ENCODE measurements at places on chromosomes 3 and 15.

DNA sequence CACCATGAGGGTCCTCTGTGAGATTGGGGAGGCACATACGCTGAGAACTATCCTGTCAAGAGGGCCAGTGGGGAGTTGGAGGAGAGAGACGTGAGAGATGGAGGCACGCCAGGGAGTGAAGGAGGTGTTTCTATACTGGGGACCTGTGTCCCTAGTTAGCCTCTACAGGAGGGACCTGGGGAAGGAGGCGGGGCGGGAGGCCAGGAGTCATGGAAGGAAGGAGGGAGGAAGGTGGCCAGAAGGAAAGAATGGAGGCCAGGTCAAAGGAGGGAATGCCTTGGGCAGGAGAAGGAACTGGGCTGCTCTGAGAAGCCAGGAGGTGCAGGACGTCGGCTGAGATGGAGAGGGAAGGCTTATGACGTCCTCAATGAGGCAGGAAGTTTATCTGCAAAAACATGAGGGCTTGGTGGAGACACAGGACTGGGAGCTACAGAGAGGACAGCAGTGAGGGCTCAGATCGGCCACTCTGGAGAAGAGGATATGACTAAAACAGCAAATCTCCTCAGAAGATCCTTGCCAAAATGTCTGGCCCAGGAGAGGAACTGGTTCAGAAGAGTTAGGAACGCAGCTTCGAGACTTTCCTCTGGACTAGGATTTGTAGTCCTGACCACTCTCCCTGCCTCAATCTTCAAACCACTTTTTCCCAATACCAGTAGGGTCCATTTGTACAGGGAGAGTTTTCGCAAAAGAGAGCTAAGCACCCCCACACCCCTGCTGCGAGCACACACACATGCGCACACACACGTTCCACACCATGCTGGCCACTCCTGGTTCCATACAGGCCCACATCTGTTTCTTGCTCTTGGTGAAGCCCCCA, 59.9 kb downstream of the ADCY5 start:
- DNase-seq, result no peak

DNA sequence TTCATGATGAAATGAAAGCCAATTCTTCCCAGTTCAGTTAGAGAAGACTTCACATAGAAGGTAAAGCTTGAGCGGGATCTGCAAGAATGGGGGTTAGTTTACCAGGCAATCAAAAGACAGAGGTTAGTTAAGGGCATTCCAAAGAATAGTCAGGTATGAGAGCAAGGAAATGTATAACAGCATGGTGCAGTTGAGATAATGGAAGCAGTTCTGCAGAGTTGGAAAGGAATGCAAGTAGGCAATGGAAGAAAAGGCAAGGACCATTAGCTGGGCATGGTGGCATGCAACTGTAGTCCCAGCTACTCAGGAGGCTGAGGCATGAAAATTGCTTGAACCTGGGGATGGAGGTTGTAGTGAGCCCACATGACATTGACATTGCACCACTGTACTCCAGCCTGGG, 55.0 kb downstream of the LSAMP start:
- DNase-seq, result no peak

GRCh38 chr3:21226086-21226485, 524.9 kb downstream of the ZNF385D start:
- no peak for DNase-seq

GRCh38 chr3:186138272-186138981, 29.5 kb upstream of the ETV5 start:
- no peak for DNase-seq

- no peak for DNase-seq
Measured at GRCh38 chr3:72682936-72683452, 165.3 kb downstream of the SHQ1 start.

GRCh38 chr3:42605546-42606173, 5.2 kb downstream of the NKTR start:
- DNase-seq, result no peak

DNA sequence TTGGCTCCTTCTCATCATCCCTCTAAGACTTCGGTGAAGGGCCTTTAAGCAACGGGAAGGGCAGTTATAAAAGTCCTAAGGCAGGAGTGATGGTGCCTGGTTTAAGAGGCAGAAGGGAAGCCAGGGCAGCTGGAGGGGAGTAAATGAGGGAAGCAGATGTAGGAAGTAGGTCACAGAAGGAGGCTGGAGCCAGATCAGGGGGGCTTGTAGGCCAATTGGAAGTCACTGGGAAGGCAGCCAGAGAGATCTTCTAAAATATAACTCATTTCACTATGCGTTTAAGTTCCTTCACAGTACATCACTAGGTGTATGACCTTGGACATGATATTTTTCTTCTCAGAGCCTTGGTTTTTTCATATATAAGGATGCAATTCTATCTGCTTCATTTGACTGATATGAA, 94.7 kb downstream of the MYH15 start:
- DNase-seq, result peak; percentile 48

GRCh38 chr3:186552408-186553031, 8.3 kb upstream of the CRYGS start:
- no peak for DNase-seq

Data from right forelimb (tissue), 1 donor.